ENCODE measurements at places on chromosomes 2 and 18. TPM values are rescaled to one million over a fixed set of nuclear protein-coding genes. Genes with fewer than 3 reads are reported as not detected.

Gene ABCB11
- total RNA-seq = not detected

Gene NEDD4L
- 22.4 TPM for total RNA-seq

Gene GPR55
- 8.3 TPM for total RNA-seq

Gene PDE1A
- not detected for total RNA-seq

GRCh38 chr2:170235860-170236679 is 58.1 kb downstream of the MYO3B start:
- peaks cover 54% of the 10 kb centered on the region for H3K27me3 ChIP-seq
- no peaks in the 10 kb centered on the region for H3K4me1 ChIP-seq
- H3K27ac ChIP-seq = no peak overlapping the region
- no peak for DNase-seq
- H3K4me3 ChIP-seq = no peak overlapping the region

- no peaks in the 10 kb centered on the region for H3K27me3 ChIP-seq
- no peaks in the 10 kb centered on the region for H3K4me1 ChIP-seq
- H3K36me3 ChIP-seq = no peaks in the 10 kb centered on the region
- H3K4me3 ChIP-seq = no peak overlapping the region
These were observed 53.0 kb upstream of the ZC3H15 start for GRCh38 chr2:186433040-186433439.

DNA sequence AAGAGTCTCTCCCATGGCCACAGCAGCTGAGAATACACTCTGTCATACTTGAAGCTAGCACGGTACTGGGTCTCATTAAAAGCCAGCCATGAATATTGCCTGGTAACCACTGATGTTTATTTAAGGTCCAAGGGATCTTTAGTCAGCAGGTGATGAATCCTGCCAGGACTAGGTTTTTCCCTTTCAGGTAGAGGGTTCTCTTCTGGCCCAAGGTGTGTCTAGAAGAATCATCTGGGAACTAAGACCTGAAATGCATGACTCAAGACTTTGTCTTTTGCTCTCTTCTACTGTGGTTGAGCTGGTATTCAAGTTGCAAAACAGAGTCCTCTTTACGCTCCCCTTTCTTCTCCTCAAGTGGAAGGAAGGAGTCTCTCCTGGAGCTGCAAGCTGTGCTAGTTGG is 400.5 kb upstream of the FSIP2 start:
- no peaks in the 10 kb centered on the region for H3K36me3 ChIP-seq
- H3K27ac ChIP-seq = no peak overlapping the region
- no peaks in the 10 kb centered on the region for H3K4me1 ChIP-seq
- no peak for DNase-seq
- H3K27me3 ChIP-seq = no peaks in the 10 kb centered on the region

DNA sequence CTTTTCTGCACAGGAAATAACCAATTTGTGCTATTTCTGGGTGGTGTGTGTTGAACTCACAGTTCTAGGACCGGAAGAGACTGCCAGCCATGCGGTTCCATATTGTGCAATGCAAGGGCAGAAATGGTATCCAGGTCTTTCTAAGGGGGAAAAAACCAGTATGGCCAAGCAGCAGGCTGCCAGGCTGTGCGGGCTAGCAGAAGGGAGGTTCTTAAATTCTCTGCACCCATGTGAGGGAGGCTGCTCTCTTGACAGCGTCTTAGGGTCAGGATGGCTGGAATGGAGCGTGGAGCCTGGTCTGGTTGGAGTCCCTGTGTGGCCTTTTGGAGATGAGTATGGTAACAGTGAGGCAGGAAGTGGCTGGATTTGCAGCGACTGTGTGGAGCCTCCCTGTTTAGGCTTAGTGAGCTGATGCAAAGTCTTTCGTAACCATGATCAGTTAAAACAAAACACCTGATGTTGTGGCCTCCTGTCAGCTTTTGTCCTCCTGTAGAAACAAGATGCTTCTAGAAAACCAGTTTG is 52.6 kb downstream of the NCK2 start:
- DNase-seq = no peak
- H3K4me3 ChIP-seq = peak overlapping the region; percentile 69
- H3K36me3 ChIP-seq = peaks cover under 1% of the 10 kb centered on the region
- H3K27ac ChIP-seq = peak overlapping the region; percentile 93
- no peaks in the 10 kb centered on the region for H3K27me3 ChIP-seq

- peaks cover 2% of the 10 kb centered on the region for H3K36me3 ChIP-seq
- H3K27me3 ChIP-seq = no peaks in the 10 kb centered on the region
- H3K4me1 ChIP-seq = no peaks in the 10 kb centered on the region
- DNase-seq = no peak
- no peak overlapping the region for H3K27ac ChIP-seq
These were observed 295.1 kb upstream of the RAB12 start for GRCh38 chr18:8314124-8314523.

- H3K4me1 ChIP-seq = no peaks in the 10 kb centered on the region
- no peak overlapping the region for H3K4me3 ChIP-seq
- peaks cover 44% of the 10 kb centered on the region for H3K27me3 ChIP-seq
- no peak for DNase-seq
- H3K27ac ChIP-seq = no peak overlapping the region
These were observed 329.9 kb downstream of the DYSF start for GRCh38 chr2:71783215-71783614.

- H3K4me3 ChIP-seq = no peak overlapping the region
- H3K27me3 ChIP-seq = no peaks in the 10 kb centered on the region
- H3K36me3 ChIP-seq = no peaks in the 10 kb centered on the region
- no peak for DNase-seq
These were observed 487.4 kb downstream of the ADCYAP1 start for GRCh38 chr18:1392046-1392445.

DNA sequence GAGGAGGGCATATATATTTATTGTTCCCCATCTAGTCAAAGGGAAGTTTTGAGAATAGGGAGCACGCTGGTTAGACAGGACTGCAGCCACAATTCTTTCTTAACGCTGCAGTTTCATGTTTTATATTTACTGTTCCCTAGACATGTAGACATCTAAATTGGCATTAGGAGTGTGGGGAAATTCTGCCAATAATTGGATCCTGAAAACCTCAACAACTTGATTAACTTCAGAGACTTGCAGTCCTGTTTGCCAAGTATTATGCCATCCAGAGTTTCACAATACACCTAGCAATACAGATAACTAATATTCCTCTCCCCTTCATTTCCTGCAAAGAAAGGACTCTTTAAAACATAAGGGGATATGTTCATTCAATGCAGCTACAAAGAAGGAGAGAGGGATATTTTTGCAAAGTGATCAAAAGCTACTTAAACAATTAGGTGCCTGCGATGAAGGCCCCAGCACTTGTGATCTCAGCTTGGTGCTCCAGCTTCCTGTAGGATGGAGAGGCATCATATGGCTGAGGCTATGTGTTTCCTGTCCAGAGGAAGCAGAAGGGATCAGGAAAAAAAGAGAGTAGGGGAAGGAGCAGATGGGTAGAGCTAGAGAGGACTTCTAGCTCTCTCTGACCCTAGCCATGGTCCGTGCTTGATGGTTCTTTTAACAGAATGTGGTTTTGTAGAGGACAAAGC is 264.4 kb downstream of the MTX2 start:
- H3K27ac ChIP-seq = no peak overlapping the region
- no peak for DNase-seq
- no peaks in the 10 kb centered on the region for H3K4me1 ChIP-seq
- no peaks in the 10 kb centered on the region for H3K36me3 ChIP-seq

DNA sequence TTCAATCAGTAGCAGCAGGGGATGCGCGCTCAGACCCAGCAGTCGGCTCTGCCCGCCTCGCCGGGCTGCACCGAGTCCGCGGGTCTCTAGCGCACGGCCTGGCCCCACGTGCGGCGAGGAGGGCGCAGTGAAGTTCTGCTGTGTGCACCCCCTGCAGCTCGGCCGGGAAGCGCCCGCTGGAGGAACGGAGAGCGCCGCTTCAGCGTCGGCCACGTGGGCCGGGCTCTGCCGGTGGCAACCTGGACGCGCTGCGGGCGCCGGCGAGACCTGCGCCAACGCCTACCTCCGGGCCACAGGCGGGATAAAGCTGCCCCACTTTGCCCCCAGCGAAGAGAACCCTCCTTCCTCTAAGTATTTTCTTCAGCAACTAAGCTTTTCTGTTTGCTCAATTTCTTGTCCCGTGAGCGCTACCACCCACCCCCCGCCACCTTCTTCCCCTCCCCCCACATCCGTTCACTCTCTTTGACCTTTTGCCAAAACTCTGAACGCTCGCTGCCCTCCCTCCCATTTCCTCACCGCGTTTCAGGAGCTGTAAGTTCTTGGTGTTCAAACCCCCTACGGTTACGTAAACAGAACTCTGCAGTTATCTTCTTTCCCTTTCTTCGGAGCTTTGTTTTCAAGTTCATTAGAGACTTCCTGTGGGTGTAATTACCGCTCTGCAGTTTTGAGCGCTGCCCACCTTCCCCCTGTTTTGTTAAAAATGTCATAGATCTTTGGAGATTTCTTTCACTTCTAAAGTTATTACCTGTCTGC is 42.6 kb upstream of the EDAR start:
- peak overlapping the region; percentile 92 for H3K4me3 ChIP-seq
- peak; percentile 39 for DNase-seq
- H3K36me3 ChIP-seq = no peaks in the 10 kb centered on the region
- H3K4me1 ChIP-seq = peaks cover 36% of the 10 kb centered on the region
- H3K27ac ChIP-seq = peak overlapping the region; percentile 95

- H3K27ac ChIP-seq = no peak overlapping the region
- peaks cover 8% of the 10 kb centered on the region for H3K4me1 ChIP-seq
- no peak for DNase-seq
- no peak overlapping the region for H3K4me3 ChIP-seq
These were observed 17.4 kb downstream of the OSBPL1A start for GRCh38 chr18:24380163-24380747.

- H3K4me1 ChIP-seq = no peaks in the 10 kb centered on the region
- H3K27ac ChIP-seq = no peak overlapping the region
- no peak overlapping the region for H3K4me3 ChIP-seq
These were observed 17.1 kb upstream of the CAVIN2 start for GRCh38 chr2:191863988-191864387.

- no peak overlapping the region for H3K27ac ChIP-seq
- H3K36me3 ChIP-seq = no peaks in the 10 kb centered on the region
- no peak for DNase-seq
These were observed 243.5 kb upstream of the MYT1L start for GRCh38 chr2:2574401-2575180.

DNA sequence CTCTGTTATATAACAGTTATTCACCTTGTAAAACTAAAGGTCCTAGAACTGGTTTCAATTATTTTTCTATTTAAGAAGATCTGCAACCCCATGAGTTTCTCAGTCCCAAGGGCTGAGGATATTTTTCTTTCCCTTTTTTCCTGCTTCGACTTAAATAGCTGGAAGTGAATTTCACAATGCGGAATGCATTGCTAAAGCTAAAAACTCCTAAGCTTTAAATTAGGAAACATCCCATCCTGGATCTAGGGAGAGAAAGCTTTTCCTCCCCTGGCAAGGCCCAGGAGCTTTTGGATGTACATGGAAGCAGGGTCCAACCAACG is 1.4 kb downstream of the RFX8 start:
- H3K27ac ChIP-seq = no peak overlapping the region
- H3K27me3 ChIP-seq = no peaks in the 10 kb centered on the region
- DNase-seq = no peak
- peak overlapping the region; percentile 75 for H3K4me3 ChIP-seq
- peaks cover 7% of the 10 kb centered on the region for H3K4me1 ChIP-seq

GRCh38 chr2:162103443-162104009 is 29.5 kb upstream of the DPP4 start:
- H3K27ac ChIP-seq = no peak overlapping the region
- H3K4me3 ChIP-seq = no peak overlapping the region
- H3K4me1 ChIP-seq = peaks cover 6% of the 10 kb centered on the region
- no peaks in the 10 kb centered on the region for H3K27me3 ChIP-seq
- no peaks in the 10 kb centered on the region for H3K36me3 ChIP-seq

- no peak overlapping the region for H3K4me3 ChIP-seq
- H3K36me3 ChIP-seq = no peaks in the 10 kb centered on the region
- peak overlapping the region; percentile 19 for H3K27ac ChIP-seq
- peak; percentile 70 for DNase-seq
- H3K27me3 ChIP-seq = peaks cover 4% of the 10 kb centered on the region
These were observed 29.3 kb upstream of the DUSP2 start for GRCh38 chr2:96174251-96175144.

DNA sequence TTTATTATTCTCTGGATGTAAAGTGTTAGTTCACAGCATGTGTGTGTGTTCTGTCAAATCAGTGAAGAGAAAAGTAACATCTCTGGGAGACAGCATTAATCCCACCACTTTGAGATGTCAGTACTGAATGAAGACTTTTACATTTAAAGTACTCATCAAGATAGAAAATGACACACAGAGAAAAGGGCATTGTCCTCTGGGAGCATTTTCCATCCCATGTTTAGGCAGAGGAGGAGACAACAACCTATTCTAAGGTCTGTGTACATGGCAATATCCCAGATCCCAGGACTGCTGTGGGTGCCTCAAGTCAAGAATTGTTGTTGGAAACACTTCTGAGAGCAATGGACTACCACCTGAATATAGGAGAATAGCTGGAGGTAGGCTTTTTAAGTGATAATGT is 201.5 kb downstream of the PPP1R1C start:
- no peaks in the 10 kb centered on the region for H3K4me1 ChIP-seq
- H3K27ac ChIP-seq = no peak overlapping the region
- DNase-seq = no peak
- H3K36me3 ChIP-seq = no peaks in the 10 kb centered on the region
- no peaks in the 10 kb centered on the region for H3K27me3 ChIP-seq

DNA sequence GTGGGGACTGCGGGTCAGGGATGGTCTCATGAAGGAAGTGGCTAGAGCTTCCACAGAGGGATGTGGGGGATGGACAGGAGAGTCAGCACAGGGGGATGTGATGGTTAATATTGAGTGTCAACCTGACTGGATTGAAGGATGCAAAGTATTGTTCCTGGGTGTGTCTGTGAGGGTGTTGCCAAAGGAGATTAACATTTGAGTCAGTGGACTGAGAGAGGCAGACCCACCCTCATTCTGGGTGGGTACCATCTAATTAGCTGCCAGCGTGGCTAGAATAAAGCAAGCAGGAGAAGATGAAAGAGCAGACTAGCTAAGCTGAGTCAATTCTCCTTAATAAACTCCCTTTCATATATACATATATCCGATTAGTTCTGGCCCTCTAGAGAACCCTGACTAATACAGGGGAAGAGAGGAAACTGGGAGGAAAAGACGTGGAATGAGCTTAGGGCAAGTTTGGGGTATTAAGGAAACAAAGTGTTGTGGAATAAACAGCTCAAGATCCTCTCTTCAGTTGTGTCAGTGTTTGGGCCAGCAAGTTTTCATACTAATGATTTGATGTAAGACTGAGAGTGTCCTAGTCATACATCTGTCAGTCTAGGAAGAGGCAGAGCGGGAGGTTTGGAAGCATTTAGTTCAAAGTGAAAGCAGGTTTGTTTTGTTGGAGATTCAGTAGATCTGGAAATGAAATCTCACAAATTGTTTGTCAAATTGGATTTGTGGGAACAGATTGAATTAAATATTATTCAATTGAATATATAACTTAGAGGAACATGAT is 135.2 kb upstream of the NT5C1B start:
- H3K4me3 ChIP-seq = no peak overlapping the region
- H3K27me3 ChIP-seq = no peaks in the 10 kb centered on the region
- peaks cover 5% of the 10 kb centered on the region for H3K36me3 ChIP-seq
- DNase-seq = no peak
- H3K27ac ChIP-seq = no peak overlapping the region

GRCh38 chr2:160934263-160934662 is 226.0 kb upstream of the TANK start:
- peaks cover 10% of the 10 kb centered on the region for H3K27me3 ChIP-seq
- DNase-seq = no peak
- peaks cover 5% of the 10 kb centered on the region for H3K36me3 ChIP-seq
- H3K4me1 ChIP-seq = peaks cover 2% of the 10 kb centered on the region
- H3K4me3 ChIP-seq = no peak overlapping the region
